ENCODE measurements at places on chromosomes 2 and 18.

- no peak for DNase-seq
Observed at GRCh38 chr2:64342195-64343099, 111.5 kb upstream of the LGALSL start.

DNA sequence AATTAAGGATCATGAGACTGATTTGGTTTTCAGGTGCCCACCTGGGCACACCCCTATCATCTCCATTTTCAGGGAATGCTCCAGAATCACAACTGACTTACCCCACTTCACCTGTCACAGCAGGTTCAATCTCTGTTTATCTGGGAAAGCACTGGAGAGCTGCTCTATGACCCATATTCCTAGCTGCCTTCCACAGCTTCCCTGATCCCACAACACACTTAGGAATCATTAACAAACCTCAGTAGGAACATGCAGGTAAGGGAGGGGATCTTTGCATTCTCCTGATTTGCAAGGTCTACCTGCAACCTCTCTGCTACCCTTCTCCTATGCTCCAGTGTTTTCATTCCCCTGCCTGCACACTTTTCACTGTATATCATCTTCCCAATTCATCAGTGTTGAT, 18.7 kb upstream of the FABP1 start:
- no peak for DNase-seq

DNA sequence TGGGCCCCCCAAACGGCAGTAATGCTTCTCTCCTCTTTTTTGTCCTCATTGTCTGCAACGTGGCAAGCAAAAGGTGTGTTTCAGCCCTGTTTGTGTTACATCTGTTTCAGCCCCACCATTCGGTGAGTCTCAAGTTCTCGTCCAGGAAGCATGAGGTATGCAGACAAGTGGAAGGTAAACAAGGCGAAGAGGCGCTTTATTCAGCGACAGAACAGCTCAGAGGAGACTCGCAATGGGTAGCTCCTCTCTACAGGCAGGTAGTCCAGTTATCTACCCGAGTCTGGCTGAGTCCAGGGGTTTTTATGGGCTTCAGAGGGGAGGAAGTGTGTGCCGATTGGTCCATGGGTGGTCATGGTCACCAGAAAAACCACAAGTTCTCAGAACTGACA, 733.4 kb upstream of the CDH7 start:
- DNase-seq: no peak

DNA sequence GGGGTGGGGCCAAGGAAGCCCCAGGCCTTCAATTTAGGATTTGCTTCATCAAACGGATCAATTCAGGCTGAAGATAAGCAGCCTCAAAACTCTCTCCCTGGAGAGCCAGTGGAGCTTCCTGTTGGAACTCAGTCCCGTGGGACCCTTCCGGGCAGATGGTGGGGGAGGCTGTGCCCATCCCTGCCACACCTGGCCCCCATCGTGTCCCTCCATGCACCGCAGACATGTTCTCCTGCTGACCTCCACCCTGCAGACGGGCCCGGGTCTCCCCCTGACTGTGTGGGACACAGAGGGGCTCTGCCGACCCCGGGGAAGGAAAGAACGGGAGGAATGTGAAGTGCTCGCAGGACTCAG, 144.2 kb downstream of the TPO start:
- no peak for DNase-seq

- no peak for DNase-seq
Observed at GRCh38 chr18:77009675-77010074, 122.9 kb downstream of the MBP start.

GRCh38 chr2:128451084-128452023, 132.7 kb upstream of the HS6ST1 start:
- DNase-seq: no peak

All from stimulated activated CD4-positive, alpha-beta T cell treated with anti-CD3 and anti-CD28 coated beads, Interleukin-12 subunit alpha, Interleukin-12 subunit beta, amount 100 ng/mL, for 4 hours (primary cell).